Activated naive CD8-positive, alpha-beta T cell treated with anti-CD3 and anti-CD28 coated beads, Interleukin-2, amount 50 U/mL, for 16 hours (primary cell): ENCODE measurements at places on chromosomes 2 and 18.

DNA sequence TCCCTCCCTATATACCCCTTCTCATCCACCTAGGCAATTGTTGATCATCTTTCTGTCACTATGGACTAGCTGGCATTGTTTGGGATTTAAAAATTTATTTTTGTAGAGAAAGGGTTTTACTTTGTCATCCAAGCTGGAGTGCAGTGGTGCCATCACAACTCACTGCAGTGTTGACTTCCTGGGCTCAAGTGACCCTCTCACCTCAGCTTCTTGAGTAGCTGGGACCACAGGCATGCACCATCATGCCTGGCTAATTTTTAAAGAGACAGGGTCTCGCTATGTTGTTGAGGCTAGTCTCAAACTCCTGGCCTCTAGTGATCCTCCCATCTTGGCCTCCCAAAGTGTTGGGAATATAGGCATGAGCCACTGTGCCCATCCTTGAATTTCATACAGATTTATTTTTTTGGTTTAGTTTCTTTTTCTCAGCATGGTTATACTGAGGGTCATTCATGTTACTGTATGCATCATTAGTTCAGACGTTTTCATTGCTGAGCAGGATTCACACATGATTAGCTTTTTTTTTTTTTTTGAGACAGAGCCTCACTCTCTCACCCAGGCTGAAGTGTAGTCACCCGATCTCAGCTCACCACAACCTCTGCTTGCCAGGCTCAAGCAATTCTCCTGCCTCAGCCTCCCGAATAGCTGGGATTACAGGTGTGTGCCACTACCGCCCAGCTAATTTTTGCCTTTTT is 8.6 kb upstream of the PCARE start:
- DNase-seq = no peak

DNA sequence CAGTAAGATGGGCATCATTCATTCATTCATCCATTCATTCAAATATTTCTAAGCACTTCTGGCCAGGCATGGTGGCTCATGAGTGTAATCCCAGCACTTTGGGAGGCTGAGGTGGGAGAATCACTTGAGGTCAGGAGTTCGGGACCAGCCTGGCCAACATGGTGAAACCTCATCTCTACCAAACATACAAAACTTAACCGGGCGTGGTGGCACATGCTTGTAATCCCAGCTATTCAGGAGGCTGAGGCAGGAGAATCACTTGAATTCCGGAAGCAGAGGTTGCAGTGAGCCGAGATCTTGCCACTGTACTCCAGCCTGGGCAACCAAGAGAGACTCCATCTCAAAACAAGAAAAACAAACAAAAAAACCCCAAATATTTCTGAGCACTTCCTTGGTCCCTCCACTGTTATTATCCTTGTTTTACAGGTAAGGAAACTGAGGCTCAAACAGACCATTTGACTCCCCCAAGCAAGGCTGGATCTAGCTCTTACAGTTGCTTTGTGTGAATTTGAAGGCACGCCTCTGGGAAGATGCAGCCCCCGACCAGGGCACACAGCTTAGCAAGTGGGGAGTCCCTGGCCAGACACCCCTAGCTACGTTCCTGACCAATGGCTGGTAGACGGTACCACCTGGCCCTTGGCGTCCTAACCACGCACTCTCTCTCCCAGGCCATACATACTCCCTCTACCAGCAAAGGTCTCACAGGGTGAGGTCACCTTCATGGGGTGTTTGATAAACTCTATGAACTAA is 50.6 kb upstream of the ODC1 start:
- DNase-seq = no peak

- no peak for DNase-seq
Observed at GRCh38 chr2:120879431-120880295, 144.0 kb downstream of the GLI2 start.

GRCh38 chr2:33032245-33032644 is 85.5 kb downstream of the LTBP1 start:
- no peak for DNase-seq

GRCh38 chr2:67950018-67950417 is 112.8 kb downstream of the C1D start:
- no peak for DNase-seq

DNA sequence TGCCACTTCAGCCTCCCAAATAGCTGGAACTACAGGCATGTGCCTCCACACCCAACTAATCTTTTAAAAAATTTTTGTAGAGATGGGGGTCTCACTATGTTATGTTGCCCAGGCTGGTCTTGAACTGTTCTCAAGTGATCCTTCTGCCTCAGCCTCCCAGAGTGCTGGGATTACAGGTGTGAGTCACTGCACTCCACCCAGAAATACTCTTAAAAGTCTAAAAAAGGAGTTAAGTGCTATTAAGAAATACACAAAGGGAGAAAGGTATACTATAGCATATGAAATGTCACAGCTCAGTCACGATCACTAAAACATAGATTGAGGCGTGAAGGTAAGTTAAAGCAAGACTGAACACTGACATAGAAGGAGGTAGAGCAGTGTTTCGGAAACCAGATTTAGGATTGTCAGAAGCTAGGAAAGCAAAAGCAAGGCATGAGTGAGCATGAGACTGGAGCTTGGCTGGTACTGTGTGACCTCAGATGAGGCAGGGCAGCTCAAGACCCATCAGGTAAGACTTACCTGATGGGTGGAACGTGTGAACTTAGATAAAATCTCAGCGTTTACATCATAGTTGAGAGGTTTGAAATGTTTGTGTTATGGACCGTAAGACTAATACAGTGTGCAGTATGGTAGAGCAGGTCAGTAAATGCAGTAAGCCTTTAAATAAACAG is 9.2 kb downstream of the CCNYL1 start:
- DNase-seq = no peak

DNA sequence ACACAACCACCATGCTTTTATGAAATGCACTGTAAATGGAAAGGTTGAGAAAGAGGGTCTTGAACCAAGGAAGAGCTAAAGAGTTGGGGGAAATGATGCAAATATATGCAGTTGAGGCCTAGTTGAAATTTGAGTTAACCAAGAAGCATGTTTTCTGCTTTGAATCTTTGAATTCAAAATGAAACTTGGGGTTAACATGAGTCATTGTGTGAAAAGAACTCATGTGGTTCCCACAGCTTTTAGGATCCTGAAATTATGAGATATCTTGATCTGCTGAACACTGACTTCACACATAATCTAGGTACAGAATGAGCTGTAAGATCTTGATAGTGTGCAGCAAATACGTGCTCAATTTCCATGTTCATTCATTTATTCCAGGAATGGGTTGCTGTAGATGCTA is 422.9 kb upstream of the TRIB2 start:
- DNase-seq = no peak

DNA sequence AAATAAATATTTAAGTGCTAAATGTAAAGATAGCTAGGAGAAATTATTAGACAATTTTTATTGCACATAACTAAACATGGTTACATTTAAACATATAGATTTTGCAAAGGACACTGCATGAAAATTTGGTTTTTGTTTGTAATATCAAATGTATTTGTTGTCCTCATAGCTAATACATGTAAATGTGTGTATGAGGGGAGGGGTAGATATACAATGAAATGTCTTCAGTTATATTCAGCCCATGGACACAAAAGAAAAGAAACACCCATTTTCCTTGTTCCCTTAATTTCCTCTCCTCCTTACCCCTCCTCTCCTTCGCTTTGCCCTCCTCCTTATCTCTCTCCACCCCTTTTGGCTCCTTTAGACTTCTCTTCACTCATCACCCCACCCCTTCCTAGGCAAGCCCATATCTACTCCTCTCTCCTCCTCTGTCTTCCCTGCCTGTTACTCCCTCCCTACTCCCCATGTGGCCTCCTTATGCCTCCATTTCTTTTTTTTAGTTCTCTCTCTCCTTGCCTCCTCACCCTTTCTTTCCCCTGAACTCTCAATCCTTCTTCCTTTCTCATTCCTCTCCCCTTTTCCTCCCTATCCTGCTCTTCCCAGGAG is 1.4 kb downstream of the COL3A1 start:
- no peak for DNase-seq
